ENCODE measurements at places on chromosomes 1 and 21. TPM values are rescaled to one million over a fixed set of nuclear protein-coding genes. Genes with fewer than 3 reads are reported as not detected.

Gene C1orf87
- total RNA-seq = not detected

- no peak for DNase-seq
Measured at GRCh38 chr21:16279731-16280581, 550.2 kb downstream of the USP25 start.

GRCh38 chr1:96159379-96159778 is 562.2 kb upstream of the PTBP2 start:
- no peak for DNase-seq

Gene PDE4B
- 1.8 TPM for total RNA-seq

GRCh38 chr1:47433477-47434050 is 4.3 kb upstream of the FOXD2 start:
- no peak for DNase-seq

- no peak for DNase-seq
Measured at GRCh38 chr1:237316352-237316751, 274.4 kb downstream of the RYR2 start.

DNA sequence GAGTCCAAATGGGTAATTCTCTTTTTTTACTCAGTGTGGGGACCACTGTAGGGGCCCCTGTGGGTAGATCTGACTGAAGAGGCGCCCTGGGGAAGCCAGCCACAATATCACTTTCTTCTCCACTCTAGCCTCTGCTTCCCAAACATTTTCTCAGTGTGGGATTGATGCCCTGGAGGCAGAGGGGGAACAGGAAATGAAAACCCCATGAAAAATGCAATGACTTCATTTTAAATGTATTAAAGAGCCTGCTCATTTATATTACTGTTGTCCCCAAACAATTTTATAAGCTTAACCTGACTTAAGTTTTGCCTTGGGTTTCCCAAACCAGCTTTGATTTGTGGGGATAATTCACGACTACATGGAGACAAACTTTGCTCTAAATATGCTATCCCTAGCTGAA is 181.9 kb downstream of the C1orf94 start:
- DNase-seq = no peak

Gene NEGR1
- 0.62 TPM for total RNA-seq

GRCh38 chr1:153395776-153396175 is 4.9 kb upstream of the S100A8 start:
- no peak for DNase-seq

All from MG63 (cell line).